ENCODE measurements at places on chromosomes 11 and 22.

DNA sequence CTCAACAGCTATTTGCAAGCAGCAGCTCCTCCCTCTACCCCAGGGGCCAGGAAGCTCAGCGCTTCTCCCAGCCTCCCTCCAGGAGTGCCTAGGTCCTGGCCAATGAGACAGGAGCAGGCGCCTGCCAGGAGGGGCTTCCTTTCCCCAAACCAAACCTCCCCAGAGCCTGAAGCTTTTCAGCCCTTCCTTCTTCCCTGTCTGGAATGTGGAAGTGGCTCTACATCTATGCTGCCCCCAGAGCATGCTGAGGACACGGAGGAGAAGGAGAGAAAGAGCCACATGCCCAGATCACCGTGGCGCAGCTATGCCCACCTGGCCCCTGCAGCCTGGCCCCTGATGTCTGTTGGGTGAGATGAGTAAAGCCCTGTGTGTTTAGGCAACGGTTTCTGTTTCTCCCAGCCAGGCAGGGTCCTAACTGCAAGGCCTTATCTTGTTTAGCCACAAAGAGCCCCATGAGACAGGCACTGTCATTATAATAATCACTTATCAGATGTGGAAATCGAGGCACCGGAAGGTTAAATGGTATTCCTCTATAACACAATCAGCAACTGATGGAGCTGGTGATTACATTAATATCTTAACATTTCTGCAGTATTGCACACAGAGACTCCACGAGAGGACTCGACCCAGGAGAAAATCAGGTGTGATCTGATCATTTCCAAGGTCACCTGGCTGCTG lies 315.8 kb downstream of the CTTN start:
- no peak for DNase-seq

- DNase-seq = no peak
Observed at GRCh38 chr11:79121351-79121750, 319.5 kb downstream of the TENM4 start.

DNA sequence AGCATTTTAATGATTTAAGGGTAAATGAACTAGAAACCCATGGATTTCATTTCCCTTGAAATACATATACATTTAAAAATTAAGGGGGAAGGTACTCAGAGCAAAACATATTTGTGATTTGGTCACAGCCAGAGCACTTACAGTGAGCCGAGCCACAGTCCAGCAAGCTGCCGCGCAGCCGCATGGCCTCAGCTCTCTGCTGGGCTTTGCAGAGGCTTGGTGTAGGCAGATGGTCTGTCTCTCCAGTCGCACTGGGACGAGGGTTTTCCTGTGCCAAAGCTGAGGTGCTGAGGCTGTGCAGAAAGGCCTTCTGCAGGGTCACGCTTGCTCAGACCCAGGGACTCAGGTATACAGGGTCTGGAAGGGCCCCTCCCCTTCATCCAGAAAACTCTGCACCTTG lies 367.3 kb downstream of the OPCML start:
- no peak for DNase-seq

DNA sequence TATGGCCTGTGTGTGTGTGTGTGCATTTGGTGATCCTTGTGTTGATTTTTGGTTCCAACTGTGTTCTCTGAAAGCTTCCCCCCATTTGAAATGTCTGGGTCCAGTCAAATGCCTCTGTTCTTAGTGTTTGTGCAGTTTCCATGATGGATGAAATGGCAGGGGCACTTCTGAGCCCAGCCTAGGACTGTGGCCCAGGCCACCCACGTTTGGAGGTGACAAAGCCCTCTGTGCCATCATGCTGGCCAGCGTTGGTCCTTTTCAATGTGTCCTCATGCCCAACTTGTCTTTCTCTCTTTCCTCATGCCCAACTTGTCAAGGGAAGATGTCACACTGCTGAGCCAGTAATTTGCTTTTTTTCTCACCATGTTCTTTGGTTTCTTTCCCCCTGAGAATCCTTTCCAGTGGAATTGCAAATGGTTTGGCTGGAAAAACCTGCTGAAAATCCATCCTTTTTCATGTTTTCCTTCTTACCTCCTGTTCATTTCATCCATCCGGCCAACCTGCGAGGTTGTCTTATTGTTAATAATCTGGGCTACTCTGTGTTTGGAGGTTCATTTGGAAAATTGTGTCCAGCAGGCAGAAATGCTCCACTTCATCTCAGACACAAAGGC lies 113.7 kb upstream of the NAV2 start:
- no peak for DNase-seq

DNA sequence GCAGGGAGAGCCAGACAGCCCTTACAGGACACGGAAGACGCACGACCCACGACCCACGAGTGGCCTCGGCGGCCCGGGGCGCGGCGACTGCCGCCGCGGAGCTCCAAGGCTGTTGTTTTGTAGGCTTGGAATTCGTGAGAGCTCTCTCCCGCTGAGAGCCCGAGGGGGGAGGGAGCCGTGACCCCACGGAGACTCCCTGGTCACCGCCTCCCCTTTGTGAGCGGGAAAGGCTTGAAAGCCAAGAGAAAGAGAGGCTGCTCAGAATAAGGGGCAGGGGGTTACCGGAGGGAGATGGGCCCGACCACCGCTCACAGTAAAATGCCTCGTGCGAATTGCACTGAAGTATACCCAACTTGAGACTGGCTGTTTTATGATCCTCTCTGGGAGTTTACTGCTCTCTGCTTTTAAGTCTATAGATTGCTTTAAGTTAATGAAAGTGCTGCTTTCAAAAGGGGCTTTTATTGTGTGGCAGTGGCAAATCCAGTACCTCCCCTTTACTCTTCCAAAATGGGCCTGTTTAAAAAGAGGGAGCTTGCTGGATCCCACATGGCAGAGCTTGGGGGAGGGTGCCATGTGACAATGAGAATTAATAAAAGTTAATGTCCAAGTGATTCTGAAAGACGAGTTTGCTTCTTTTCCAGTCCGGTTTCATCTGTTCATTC lies 2.9 kb downstream of the PKNOX2 start:
- DNase-seq = no peak

DNA sequence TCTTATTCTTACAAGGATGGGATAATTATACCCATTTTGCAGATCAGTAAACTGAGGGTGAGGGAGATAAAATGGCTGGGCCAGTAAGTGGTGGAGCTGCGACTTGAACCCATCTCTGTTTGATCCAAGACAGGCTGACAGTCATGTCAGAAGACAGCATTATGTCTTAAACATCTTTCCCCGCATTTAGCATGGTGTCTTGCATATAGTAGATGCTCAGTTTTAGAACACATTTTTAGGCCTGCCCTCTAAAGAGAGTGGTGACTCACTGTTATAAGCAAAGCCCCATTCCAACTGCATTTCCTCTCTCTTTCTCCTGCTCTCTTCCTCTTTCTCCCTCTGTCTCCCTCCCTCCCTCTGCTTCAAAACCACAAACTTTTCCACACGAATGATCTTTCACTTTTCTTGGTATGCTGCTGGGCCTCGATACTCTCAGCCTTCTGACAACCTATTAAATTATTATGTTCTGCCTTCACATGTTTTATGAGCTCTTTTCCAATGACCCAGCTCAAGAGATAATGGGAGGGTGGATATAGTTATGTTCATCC lies 25.2 kb downstream of the CWC15 start:
- no peak for DNase-seq

- no peak for DNase-seq
Observed at GRCh38 chr11:11667056-11667455, 45.3 kb upstream of the GALNT18 start.

- DNase-seq = no peak
Observed at GRCh38 chr22:41742918-41743317, 43.6 kb downstream of the MEI1 start.

GRCh38 chr11:1919391-1920127 lies at the start of gene TNNT3:
Gene TNNT3 (plus strand): TSS chr11:1919703. CDS start chr11:1922875, 3,172 bp downstream.
- no peak for DNase-seq

DNA sequence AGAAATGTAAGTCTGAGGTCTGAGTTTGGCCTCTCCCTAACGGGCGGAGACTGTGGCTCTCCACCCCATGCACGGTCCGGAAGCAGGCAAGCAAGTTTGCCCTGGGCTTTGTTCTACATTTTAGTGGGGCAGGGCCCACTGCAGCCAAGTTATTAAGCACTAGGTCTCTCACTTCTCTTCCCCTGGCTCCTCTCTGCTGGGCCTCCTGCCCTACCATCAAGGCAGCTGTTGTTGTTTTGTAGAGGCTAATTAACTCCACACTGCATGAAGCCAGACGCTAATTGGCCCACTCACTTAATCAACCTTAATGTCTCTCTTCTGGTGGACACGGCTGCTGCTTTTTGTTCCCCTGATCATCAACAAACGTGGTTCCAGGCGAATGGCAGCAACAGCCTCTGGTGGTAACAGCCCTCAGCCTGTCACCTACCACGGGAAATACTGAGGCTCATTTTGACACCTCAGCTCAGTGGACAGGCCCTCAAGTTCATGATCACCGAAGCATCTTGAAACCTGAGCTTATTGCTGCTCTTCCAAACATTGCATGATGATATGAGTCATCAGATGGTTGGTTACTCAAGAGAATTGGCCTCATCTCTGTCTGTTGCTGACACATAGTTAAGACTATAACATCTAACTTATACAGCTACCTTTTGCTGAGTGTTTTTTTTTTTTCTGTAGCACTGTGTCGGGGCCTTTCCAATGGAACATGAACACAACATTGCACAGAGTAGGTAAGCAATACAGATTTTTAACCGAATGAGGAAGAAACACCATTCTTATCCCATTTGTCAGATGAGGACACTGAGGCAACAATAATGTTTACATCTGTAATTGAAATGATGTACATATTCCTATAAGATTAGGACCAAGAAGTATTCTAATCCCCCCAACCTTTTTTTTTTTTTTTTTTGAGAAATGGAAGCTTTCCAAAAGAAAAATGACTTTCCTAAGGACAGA lies 20.8 kb upstream of the LMO2 start:
- DNase-seq = no peak

- DNase-seq = no peak
Observed at GRCh38 chr11:12089473-12089872, 20.9 kb upstream of the MICAL2 start.

GRCh38 chr11:32105871-32106560 lies 15.1 kb downstream of the RCN1 start:
- no peak for DNase-seq

GRCh38 chr11:86931548-86932258 lies 23.5 kb downstream of the FZD4 start:
- no peak for DNase-seq

DNA sequence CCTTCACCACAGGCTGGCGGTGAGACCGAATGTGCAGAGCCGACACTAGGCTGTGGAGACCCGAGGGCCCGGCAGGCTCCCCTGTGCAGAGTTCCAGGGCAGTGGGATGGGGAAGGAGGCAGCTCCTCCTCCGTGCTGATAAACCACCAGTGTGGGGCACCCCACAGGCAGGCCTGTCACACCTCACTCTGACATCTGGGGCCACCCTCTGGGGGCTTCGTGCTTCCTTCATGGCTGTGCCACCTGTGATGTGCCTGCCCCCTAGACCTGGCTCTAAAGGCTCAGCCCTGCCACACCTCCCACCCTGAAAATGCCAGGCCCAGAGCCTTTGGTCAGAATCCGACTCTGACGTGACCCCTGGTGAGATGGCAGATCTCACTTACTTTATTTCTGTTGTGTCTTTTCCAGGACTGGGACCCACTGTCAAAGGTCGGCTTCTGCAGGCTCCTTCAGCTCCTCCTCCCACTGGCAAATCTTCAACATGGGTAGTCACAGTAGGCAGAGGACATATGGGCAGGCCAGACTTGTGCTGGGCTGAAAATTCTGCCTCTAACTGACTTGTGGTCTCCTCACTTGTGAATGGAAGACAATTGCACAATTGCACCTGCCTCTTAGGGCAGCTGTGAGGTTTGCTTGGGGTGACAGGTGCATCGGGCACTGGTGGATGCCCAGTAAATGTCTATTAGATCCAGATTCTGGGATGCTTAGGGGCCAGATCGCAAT lies 46.2 kb upstream of the TSKU start:
- DNase-seq = no peak

DNA sequence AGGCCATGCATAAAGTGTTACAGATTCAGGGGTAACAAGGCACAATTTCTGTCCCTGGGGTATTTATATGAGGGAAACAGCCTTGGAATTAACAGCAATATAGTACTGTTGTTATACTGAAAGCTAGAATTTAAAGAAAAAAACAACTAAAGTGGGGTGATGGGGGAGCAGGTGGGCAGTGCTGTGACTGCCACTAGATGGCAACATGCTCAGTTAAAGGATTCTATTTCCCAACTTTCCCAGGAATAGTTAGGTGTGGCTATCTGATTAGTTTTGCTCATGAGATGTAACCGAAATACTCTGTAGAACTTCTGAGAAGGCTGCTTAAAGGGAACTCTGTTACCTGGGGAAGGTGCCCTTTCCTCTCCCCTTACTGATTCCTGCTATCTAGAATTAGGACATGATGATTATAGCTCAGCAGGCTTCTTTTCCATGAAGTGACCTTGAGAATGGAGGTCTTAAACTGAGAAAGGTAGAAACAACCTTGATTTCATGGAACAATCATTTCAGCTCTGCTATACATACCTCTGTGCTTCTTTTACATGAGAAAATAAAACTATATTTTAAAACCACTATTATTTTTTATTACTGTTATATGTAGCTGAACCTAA lies 102.6 kb downstream of the RELT start:
- DNase-seq = no peak

- no peak for DNase-seq
Observed at GRCh38 chr11:88478136-88478815, 140.7 kb upstream of the CTSC start.

DNA sequence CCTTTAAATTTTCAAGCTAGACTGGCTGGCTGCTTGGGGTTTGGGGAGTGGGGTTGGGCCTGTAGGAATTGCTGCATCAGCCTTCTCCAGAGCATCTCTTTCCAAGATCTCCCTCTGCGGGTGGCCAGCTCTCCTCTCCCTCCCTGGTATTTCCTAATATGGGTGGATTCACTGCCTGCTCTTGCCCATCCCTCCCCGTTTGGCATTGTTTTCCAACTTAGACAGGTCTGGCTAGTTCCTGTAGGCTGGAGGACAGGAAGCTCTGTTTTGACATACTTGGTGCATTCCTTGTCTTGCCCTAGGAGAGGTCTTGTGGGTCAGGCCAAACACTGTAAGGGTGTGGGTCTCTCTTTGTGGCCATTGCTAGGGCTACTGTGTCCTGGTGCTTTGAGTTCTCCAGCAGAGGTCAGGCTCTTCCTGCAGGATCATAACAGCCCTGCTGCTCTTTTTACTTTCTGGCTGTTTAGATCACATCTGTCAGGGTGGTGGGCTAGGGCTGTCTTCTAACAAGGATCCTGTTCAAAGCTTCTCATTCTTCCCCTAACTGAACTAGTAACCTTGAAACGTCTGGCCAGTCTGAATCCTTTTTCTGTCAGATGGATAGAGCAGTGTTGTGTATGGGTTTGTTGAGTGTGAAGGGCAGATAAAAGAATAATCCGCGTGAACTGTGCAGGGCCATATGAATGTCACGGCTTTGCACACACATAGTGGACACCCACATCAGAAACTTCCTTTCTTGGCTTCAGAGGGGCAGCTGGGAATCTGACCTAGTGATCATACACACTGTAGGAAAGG lies 18.3 kb upstream of the MICALL1 start:
- DNase-seq = no peak

GRCh38 chr11:1453611-1454034 lies 33.0 kb downstream of the MOB2 start:
- DNase-seq = no peak

- DNase-seq = no peak
Observed at GRCh38 chr11:2709429-2709828, 9.6 kb upstream of the KCNQ1OT1 start.

- DNase-seq = no peak
Observed at GRCh38 chr11:520428-521176, 13.6 kb upstream of the RNH1 start.

GRCh38 chr22:36036167-36036624 lies 7.6 kb upstream of the RBFOX2 start:
- no peak for DNase-seq

Measured in T-helper 22 cell (primary cell).